CD4-positive, alpha-beta T cell treated with Interleukin-15 for 1 hour (primary cell): ENCODE measurements at places on chromosomes 7 and 10.
A peak's percentile ranks its signal among the peaks of the same experiment; 100 is the strongest.

DNA sequence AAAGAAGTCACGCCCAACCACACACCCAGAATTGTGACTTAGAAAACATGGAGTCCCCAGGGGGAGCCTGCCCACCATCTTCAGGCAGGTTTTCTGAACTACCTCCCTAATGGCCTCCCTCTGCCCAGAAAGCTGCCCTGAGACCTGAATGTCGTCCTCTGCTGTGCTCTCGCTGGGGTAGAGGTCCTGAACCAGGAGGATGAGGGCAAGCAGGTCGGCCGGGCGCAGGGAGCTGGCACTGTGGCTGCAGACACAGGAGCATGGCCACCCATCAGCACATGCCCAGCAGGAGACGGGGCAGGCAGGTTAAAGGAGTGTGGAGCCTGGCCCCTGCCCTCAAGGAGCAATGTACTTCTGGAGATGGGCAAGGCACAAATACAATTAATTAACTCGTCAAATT lies 15.4 kb upstream of the PYROXD2 start:
- no peak for DNase-seq

DNA sequence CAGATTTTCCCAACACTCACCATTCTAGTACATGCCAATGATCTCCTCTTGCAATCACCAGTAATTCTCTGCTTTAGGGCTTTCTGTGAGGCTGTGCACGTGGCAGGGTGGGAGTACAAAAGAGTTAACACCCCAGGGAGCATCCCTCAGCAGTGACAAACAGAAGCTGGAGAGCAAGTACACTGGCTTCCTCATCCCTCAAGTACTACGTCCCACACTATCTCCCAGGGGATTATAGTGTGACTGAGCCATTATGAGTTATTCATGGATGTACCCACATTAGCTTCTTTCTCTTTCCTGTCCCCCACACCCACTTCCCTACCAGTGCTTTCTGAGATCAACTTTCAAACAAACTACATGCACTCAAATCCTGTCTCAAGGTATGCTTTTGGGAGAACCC lies 1216.5 kb upstream of the AUTS2 start:
- DNase-seq: no peak

GRCh38 chr10:78510566-78511323 lies 477.1 kb downstream of the RPS24 start:
- DNase-seq: no peak

GRCh38 chr7:38796626-38797501 lies 112.1 kb downstream of the VPS41 start:
- peak; percentile 20 for DNase-seq

- DNase-seq: no peak
These were observed 108.1 kb upstream of the FAM133B start for GRCh38 chr7:92698237-92698841.

- DNase-seq: no peak
These were observed 892 bp downstream of the CRHR2 start for GRCh38 chr7:30681331-30681797.

DNA sequence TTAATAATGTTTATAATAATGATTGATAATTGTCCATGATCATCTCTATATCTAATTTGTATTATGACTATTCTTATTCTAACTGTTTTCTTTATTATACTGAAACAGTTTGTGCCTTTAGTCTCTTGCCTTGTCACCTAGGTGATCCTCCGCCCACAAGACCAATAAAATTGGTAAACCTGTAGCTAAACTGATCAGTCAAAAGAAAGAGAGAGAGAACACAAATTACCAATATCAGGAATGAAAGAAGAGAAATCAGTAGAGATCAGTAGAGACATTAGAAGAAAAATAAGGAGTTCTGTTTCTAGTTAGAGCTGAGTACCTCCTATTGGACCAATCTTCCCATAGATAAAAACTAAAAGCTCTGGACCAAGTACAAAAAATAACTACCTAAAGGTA lies 6.1 kb upstream of the COA1 start:
- no peak for DNase-seq

- DNase-seq: no peak
These were observed 167.1 kb downstream of the NEURL1 start for GRCh38 chr10:103660364-103661197.

DNA sequence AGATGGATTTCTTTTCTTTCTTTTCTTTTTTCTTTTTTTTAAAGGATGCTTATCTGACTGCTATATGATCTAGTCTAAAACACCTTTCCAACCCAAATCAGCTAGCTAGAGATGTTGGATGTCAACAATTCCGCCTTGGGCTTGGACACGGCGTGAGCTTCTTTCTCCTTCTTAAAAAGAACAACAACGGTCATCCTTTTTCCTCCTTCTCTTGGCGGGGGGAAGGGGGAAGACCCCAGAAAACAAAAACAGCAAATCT lies 1.0 kb downstream of the BEND7 start:
- no peak for DNase-seq

DNA sequence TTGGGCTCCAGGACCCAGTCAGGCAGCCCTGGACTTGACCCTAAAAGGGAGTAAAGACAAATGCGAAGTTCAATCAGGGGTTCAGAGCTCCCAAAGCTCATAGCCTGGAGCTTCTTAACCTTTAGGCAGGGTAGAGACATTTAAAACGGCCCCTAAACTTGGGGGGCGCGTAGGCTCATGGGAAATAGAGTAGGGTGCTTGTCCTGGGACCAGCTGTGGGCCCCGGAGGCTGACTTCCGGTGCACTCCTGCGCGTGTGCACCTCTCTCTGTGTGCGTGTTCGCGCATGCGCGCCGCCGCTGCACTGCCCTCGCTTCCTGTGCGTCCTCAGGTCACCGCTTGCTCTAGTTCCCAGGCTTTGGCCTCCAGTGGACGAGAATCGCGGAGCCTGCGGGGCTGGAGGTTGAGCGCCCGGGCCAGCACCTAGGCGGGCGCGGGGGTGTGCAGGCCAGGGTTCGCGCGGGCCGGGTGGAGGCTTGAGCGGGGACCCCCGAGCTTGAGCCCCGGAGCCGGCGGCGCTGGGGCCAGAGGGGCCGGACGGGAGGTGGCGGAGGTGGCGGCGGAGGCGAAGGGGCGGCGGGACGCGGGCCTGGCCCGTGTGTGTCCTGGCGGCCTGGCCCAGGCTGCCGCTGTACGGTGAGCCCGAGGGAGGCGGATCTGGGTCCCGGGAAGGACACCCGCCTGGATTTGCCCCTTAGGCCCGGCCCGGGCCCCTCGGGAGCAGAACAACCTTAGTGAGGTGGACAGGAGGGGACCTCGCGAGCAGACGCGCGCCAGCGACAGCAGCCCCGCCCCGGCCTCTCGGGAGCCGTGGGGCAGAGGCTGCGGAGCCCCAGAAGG lies at the start of gene RBAK:
Gene RBAK (plus strand): TSS at position 303 of the 839 bp plus-strand sequence. CDS start 2,217 bp downstream, outside the sequence.
- peak; percentile 95 for DNase-seq

- no peak for DNase-seq
These were observed 300.6 kb downstream of the PLXNA4 start for GRCh38 chr7:132275416-132276233.

DNA sequence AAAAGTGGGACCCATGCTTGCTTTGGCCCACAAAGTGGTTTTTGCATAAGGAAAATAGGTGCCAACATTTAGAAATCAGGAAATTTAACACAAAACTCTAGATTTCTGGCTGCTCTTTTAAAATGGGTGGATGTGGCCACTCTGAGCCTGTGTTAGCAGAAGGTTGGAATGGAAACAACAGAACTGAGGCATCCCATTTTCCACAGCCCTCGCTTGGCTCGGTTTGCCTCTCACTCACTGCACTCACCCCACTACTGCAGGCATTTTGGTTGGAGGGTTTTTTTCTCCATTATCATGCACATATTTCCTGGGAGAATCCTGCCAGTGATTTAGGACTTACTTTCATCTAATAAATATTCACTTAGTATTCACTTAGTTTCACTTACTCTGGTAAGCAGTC lies 178.9 kb downstream of the BICC1 start:
- DNase-seq: no peak

- DNase-seq: no peak
These were observed 7.9 kb upstream of the XPNPEP1 start for GRCh38 chr10:109931163-109931562.

- DNase-seq: no peak
These were observed 41.5 kb upstream of the SLC39A12 start for GRCh38 chr10:17910125-17910789.

- DNase-seq: no peak
These were observed 6.6 kb upstream of the EBF3 start for GRCh38 chr10:129970465-129971364.

- no peak for DNase-seq
These were observed 22.9 kb upstream of the CACNB2 start for GRCh38 chr10:18117276-18117675.

DNA sequence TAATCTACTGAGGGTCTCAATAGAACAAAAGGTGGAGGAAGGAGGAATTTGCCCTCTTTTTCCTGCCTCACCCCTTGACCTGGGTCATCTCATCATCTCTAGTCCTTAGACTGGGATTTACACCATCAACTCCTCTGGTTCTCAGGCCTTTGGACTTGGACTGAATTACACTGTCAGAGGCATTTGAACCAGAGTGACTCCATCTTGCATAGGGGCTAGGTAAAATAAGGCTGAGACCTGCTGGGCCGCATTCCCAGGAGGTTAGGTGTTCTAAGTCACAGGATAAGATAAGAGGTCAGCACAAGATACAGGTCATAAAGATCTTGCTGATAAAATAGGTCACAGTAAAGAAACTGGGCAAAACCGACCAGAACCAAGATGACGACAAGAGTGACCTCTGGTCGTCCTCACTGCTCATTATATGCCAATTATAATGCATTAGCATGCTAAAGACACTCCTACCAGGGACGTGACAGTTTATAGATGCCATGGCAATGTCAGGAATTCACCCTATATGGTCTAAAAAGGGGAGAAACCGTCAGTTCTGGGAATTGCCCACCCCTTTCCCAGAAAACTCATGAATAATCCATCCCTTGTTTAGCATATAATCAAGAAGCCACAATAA lies 84.0 kb downstream of the C1GALT1 start:
- no peak for DNase-seq

GRCh38 chr7:55557666-55558188 lies 14.6 kb downstream of the VOPP1 start:
- DNase-seq: no peak

DNA sequence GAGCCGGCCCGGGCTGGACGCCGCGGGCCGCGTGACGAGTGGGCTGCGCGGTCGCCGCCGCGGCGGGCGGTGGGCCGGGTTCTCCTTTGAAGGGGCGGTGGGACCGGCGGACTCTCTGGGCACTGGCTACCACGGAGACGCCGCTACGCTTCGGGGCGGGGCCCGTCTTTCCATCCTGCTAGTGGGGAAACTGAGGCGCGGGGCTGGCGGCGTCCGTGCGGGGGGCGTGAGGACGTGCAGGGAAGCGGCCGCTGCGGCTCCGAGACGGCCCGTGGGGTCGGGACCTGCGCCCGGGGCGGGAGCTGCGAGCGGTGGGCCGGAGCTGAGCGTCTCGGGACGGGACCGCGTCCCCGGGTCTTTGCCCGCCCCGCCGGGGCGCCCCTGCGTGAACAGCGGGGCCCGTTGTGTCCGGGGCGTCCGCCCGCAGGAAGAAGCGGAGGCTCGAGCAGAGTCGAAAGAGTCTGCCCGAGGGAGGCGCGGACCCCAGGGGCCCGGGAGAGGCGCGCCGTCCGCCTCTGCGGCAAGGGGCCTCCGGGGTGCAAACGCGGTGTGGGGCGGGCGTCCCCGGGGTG lies 548 bp upstream of the BNIP3 start:
- no peak for DNase-seq

- no peak for DNase-seq
These were observed 20.7 kb downstream of the SKAP2 start for GRCh38 chr7:26843705-26844104.

DNA sequence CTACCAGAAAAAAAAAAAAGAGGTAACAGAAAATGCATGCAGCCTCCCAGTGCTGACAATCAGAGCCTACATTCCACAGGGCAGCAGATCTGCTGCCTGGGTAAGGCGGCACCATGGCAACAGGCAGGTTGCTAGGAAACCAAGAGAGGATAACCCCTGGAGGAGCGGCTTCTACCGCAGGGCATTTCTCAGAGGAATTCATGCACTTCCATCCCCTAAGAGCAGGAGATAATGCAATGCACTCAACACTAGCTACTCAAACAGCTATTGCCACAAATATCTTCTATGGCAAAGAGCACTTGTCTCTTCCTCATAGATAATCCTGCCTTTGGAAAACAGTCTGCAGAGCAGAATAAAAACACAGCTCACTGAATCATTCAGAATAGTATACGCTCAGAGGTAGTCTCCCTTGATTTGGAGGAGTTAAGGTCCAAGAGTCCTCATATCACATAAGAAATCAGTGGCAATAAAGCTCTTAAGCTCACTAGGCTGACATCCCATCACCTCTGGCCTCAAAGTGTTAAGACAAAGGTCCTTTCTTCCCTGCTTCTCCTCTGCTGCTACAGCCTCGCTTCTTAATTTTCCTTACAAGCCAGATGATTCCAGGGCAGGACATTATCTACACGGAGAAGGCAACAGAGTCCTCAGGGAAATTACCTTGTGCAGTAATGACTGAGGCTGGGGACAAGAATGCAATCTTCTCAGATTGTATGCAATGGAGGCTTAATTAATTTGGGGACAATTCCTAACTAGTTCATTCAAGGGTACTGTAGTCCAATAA lies 10.7 kb downstream of the PSAP start:
- no peak for DNase-seq

DNA sequence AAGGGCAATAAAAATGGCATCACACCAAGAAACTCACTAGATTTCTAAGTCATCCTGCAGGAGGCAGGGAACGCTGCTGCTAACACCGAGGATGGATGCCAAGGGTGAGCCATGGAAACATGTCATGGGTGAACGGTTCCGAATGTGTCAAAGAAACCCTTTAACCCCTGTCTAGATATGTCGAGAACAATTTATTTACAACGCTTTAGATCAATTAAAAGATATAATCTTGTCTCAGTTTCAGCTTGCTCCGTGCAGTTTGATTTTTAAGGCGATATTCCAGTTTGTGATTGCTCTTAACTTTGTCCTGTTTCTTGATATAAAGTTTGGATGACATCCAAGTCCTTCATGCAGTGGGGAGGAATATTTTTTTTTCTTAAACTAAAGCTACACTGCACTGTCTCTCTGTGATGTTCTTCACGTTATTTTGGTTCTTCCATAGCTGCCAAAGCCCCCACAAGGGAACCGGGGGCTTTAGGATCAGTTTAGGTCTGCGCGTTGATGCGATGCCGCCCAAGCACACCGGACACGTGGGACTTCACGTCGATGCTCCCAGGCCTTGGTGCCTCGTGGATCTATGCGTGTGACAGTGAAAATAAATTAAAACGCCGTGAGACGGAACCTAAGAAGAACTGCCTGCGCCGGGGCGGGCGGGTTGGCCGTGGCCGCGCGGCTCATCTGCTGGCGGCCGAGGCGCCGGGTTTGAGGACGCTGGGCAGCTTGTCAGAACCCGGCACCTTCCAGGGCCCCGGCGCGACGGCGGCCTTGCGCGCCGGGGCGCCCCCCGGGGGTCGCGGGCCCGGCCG lies 220.3 kb downstream of the PHTF2 start:
- no peak for DNase-seq

- DNase-seq: no peak
These were observed 991.4 kb downstream of the CCSER2 start for GRCh38 chr10:85319826-85320225.

GRCh38 chr7:129882531-129882930 lies 70.2 kb downstream of the UBE2H start:
- DNase-seq: no peak

GRCh38 chr10:127849921-127850320 lies 42.8 kb downstream of the CLRN3 start:
- DNase-seq: no peak
